ENCODE measurements at places on chromosomes 4 and X.

GRCh38 chrX:115894087-115894486 lies 276.5 kb upstream of the AGTR2 start:
- DNase-seq: no peak

DNA sequence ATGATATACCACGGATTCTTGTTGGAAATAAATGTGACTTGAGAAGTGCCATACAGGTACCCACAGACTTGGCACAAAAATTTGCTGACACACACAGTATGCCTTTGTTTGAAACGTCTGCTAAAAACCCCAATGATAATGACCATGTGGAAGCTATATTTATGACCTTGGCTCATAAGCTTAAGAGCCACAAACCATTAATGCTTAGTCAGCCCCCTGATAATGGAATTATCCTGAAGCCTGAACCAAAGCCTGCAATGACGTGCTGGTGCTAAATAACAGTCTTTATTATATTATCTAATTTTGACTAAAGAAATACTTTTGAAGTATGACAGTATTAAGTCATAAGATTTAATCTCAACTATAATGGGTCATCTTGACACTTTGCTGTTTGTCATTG lies 18.9 kb downstream of the RAB33B start:
- no peak for DNase-seq

DNA sequence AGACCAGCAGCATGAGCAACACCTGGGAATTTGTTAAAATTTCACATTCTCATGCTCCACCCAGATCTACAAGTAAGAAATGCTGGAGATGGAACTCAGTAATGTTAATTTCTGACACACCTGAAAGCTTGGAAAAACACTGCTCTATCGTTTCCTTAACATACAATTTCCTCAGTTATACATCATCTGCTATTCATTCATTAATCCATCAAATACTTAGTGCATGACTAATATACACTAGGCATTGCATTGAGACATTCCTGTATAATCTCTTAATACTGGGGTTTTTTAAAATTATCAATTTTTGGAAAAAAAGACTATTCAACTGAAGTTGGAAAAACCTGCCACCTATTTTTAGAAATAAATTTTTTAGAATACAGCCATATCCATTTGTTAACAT lies 106.1 kb downstream of the CHM start:
- DNase-seq: no peak

DNA sequence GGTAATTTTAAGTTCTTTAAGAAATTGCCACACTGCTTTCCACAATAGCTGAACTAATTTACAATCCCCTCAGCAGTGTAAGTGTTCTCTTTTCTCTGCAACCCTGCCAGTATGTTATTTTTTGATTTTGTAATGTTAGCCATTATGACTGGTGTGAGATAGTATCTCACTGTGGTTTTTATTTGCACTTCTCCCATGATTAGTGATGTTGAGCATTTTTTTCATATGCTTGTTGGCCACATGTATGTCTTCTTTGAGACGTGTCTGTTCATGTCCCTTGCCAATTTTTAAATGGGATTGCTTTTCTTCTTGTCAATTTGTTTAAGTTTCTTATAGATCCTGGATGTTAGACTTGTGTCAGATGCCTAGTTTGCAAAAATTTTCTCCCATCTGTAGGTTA lies 86.1 kb downstream of the BMP3 start:
- no peak for DNase-seq

DNA sequence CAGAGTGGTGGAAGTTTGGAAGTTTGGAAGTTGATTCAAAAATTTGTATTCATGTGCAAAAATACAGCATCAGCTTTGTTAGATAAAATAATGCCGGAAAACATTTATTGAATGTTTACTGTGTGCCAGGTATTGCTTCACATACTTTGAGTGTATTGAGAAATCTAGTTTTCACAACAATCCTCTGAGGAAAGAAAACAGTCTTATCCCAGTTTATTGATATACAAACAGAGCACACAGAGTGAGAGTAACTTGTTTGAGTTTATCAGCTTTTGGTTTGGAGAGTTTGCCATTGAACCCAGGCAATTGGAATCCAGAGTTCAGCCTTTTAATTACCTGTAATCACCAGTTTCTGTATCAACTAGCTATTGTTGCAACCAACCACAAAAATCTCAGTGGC lies 127.2 kb upstream of the RPS6KA3 start:
- DNase-seq: no peak

- no peak for DNase-seq
Measured at GRCh38 chrX:132200976-132201375, 18.3 kb downstream of the RAP2C start.

DNA sequence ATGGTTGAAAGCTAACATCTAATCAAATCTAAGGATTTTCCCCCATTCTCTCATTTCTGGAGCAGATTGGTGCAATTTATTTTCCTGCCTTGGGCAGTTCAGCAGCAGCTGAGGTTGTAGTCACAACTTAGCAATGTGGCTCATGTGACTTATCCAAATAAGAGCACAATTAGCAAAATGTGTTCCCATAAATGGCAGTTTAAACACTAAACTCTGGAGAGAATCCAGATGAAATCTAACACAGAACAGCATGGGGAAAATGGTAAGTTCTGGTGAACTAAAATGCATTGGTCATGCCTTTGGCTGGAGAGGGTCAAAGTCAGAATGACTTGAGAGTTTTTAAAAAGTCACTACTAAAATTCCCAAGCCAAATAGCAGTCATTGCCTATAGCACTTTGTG lies 422.6 kb upstream of the DIPK2B start:
- DNase-seq: no peak

GRCh38 chrX:53288189-53288588 lies 6.8 kb upstream of the IQSEC2 start:
- DNase-seq: no peak

- no peak for DNase-seq
Measured at GRCh38 chr4:174540175-174540574, 17.9 kb upstream of the HPGD start.

GRCh38 chrX:15525664-15526416 lies 25.2 kb downstream of the BMX start:
- no peak for DNase-seq

- no peak for DNase-seq
Measured at GRCh38 chr4:116073051-116073450, 959.6 kb upstream of the NDST4 start.
